Stimulated activated CD8-positive, alpha-beta memory T cell treated with anti-CD3 and anti-CD28 coated beads, Interleukin-15, amount 100 ng/mL, for 24 hours (primary cell): ENCODE measurements at places on chromosomes 6 and 20.

DNA sequence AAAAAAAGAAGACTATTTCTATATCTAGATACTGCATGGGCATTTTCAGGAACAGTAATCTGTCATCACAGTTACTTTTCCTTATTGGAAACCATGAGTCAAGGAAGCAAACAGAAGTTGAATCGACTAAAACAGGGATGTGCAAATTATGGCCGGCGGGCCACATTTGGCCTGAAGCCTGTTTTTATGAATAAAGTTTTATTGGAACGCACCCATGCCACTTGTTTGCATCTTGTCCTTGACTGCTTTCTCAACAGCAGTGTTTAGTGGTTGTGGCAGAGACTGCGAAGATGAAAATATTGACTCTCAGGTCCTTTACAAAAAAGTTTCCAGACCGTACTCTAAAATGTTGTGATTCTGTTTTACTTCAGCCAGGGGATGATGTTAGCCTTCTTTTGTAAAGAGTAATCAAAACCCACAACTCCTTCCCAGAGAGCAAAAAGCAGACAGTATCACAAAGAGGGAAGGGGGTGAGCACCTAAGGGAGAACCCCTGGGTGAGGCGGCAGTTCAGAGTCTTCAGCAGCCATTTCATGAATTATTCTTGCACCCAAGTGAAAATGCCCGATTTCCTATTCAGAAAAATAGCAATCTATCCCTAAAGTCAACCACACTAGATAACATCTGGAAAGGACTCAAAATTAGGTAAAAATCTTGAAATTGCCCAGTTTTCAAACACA lies 190.4 kb downstream of the MYLK4 start:
- DNase-seq = no peak

- DNase-seq = no peak
Measured at GRCh38 chr20:53786071-53786444, 192.4 kb upstream of the ZNF217 start.

DNA sequence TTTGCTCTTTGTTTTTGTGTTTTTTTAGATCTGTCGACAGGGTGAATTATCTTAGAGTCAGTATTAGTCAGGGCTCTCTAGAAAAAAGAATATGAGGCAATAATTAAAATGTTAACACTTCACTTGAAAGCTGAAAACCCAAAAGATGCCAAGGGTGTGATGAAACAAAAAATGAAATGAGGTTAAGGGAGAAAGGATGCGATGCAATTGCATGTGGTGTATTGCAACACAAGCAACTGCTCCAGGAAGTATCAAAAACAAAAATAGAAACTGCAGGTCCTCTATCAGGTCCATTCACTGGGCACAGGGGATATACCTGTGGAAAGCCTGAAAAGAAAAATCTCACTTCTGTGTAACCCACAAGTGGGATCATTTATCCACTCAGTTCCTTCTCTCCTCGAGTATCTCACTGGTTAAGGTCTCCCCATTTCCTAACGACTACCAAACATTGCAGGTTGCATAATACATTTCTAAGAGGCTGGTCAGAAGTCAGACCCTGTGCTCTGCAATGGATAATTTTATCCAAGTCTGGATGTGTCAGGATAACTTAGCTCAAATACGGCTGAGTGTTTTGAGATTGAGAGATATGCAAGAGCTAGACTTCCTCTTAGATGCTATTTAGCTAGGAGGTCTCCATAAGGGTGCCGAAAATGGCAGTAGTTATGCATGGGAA lies 257.7 kb upstream of the GJE1 start:
- DNase-seq = no peak

- DNase-seq = no peak
Measured at GRCh38 chr6:36729161-36729524, 31.5 kb downstream of the RAB44 start.

- no peak for DNase-seq
Measured at GRCh38 chr6:31042806-31043205, 32.5 kb downstream of the MUC22 start.

DNA sequence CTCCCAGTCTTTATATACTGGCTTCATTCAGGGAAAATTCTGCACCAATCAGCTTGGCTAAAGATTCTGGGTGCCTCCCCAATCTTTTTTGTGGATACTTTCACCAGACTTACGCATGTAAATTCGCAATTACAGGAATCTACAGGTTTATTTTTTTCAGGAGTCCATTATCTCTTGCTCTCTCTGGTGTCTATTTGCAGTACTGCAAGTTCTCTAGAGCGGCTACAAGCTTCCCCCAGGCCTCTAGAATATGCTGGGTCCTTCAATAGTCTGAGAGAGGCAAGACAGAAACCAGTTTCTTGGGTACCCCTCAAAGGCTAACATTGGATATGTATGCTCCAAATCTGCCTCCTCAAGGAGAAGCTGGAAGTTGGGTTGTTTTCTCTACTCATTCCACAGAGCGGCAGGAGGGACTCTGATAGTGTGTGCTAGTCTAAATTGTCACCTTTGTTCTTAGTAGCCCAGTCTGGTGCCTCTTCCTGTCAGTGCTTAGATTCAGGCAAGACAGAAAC lies 58.5 kb downstream of the SUN5 start:
- DNase-seq = no peak

DNA sequence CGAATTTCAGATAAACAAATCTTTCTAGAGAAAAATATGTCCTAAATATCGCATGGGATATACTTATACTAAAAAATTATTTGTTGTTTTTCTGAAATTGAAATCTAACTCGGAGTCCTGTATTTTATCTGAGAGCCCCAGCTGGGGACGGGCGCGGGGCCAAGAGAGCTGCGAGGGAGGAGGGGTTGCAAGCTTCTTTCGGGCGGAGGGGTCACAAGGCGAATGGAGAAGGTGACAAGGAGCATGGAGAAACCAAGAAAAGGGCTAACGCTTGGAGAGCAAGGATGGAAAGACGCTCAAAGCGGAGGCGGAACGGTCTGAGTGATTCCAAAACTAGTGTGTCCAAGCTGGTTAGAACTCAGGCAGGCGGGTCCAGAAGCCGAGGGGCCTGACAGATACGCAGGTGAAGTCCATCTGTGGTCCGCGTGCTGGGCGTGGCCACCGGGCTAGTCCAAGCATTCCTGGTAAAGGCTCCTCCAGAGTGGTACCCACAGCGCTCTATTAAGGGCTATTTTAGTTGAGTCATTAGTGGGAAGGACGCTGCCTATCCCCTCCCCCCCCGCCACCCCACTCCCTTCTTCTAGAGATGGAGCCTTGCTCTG lies 41.5 kb upstream of the ZNFX1 start:
- DNase-seq = no peak

DNA sequence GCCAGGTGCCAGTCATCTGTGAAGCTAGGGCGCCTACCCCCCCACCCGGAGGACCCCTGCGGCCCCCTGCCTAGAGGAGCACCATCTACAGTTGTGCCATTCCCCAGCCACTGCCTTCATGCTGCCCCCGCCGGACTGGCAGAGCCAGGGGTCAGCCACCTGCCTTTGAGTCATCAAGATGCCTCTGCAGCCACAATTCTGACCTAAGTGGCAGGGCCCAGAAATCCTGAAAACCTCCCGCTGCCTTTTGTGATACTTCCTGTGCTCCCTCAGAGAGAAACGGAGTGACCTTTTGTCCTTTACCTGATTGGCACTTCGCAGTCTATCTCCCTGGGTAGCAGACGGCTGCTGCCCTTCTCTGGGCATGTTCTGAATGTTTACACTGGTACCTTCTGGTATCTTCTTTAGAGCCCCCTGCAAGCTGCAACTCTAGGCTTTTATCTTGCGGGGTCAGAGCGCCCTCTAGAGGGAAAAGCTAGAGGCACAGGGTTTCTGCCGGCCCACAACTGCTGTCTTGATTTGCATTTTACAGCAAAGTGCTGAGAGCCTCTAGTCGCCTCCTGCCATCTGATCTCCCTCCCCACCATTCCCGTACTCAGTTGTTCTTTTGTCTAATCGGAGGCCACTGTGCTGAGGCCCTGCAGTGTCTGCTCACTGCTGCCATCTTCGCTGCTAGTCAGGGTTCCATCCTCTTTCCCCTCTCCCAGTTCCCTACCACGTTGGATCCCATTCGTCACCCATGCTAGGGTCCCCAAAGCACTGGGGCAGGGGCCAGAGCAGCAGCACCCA lies 26.9 kb downstream of the SPATA2 start:
- DNase-seq = peak; percentile 12

DNA sequence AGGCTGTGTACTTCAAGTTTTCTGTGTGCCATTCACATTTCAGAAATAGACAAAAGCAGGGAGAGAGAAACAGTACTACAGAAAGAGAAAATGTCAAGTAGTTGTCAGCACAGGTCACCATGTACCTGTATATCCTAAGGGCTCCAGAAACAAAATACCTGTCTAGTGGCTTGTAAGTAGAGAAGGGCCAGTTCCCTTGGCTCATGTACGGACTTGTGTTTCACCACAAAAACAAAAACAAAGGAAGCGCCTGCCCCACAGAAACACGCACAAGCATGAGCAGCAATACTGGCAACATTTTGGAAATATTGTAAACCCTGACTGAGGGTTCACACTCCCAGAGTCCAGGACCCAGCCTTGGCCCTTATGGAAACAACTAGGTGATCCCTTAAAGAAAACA lies 44.3 kb downstream of the CNKSR3 start:
- DNase-seq = no peak

DNA sequence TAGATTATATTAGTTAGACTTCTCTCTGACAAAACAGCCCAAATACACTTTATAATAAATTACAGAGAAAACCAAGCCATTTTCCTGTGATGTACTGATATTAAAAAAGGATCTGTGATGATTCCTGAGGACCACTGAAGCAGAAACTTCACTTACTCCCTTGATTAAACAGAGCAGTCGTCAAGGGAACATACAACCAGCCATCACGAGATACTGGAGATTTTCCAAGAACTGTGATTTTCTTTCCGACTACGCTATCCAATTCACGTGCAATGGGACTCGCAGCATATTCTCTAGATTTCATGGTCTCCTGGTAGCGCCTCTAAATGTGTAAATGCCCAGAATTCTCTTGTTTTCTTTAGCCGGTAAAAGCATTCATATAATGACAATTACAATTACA lies 377.4 kb downstream of the PHF3 start:
- no peak for DNase-seq

- no peak for DNase-seq
Measured at GRCh38 chr6:4316867-4317400, 181.6 kb upstream of the ECI2 start.

DNA sequence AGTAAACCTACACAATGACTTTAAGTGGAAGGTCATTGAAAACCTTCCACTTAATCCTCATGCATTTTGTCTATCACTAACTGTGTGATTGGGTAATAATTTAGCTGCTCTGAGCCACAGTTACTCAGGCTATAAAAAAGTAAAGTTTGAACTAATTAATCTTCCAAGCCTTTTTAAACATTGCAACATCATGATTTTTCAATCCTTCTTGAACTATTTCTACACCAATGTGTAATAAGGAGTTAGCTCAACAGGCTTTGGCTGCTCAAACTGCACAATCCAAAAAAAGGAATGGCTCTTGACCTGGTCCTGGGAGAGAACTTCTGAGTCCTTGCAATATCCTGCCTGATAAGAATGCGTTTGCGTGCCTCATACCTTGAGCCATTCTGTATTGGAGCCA lies 34.8 kb upstream of the FILIP1 start:
- DNase-seq = no peak

GRCh38 chr6:14799928-14800327 lies 445.9 kb upstream of the JARID2 start:
- DNase-seq = no peak

GRCh38 chr6:143515766-143516355 lies 4.3 kb upstream of the FUCA2 start:
- no peak for DNase-seq

DNA sequence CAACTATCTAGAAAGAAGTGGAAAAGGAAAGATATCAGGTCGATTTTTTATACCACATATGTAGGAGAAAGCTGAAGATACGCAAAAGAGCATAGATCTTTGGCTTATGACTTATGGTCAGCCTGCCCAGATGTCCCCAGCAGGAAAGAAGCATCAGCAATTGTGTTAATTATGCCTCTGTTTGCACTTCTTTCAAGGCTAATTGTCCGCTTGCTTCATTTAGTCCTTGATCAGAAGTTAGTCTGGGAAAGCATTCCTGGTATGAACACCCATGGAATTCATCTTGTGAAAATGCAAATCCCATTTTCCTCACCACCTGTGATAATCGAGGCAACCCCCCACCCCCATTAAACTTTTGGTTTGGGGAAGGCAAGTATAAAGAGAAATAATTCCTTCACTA lies 62.8 kb downstream of the ATP9A start:
- no peak for DNase-seq

DNA sequence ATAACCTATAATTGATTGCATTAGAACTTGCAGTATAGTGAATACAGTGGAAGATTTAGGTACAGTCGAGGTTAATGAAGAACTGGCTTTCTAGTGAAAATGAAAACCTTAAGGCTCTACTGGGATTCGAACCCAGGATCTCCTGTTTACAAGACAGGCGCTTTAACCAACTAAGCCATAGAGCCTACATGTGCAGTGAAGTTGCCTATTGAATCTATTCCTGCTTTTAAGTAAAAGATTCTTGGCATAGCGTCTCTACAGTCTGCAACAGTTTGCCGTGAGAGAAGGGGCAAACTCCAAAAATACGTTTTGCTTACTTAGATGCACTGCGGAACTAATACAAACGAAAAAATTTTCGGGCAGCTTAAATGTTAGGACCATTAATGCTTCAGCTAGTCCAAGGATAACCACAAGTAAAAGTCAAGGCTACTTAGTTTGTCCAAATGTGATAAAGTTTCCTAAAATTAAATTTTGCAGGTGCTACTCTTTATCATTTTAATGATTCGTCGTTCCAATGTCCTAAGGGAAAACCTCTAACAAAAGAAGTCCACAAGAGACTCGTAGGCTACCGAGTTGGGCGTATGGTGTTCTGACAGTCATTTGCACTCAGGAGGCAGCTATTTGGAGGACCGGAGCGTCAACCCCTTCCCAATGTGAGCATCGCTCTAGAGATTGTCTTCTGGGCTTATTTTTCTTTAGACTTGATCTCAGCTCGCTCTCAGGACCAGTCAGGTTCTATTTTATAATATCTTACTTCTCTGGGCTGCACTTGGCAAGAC lies 31.3 kb upstream of the ZSCAN23 start:
- DNase-seq = no peak

GRCh38 chr6:53598265-53598907 lies 53.5 kb upstream of the GCLC start:
- DNase-seq = no peak

- DNase-seq = no peak
Measured at GRCh38 chr20:37144856-37145404, 34.2 kb upstream of the RPN2 start.

DNA sequence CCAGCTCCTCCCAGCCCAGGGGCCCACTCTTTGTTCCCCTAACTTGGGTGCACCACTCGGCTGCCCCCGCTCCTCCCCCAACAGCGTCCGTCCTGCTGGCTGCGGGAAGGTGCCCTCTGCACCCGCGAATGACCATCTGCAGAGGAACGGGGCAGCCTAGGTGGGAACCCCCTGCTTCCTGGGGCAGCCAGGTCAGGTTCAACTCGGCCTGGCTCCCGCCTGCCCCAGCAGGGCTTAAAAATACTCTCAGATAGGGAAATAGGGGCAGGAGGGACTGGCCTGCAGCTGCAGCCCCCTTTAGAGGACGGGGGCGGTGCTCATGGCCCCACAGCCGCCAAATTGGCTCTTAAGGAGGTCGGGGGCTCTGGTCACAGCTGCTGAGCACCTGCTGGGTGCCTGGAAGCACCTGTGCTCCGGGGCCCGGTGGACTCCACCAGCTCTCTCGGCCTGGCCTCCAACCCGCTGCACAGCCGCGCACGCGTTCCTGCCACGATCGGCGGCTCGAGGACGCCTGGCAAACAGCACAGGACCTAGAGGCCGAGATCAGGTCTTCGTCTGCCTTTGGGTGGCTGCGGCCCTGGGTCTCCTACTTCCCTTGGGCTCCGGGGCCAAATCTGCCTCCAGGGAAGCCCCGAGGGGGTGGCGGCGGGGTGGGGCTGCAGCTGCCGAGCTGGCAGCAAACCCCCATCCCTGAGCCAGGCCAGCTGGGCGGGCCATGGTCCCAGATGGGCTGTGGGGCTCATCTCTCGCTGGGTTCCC lies 700 bp upstream of the LAMA5 start:
- no peak for DNase-seq
